ENCODE measurements at places on chromosomes 4 and X.

DNA sequence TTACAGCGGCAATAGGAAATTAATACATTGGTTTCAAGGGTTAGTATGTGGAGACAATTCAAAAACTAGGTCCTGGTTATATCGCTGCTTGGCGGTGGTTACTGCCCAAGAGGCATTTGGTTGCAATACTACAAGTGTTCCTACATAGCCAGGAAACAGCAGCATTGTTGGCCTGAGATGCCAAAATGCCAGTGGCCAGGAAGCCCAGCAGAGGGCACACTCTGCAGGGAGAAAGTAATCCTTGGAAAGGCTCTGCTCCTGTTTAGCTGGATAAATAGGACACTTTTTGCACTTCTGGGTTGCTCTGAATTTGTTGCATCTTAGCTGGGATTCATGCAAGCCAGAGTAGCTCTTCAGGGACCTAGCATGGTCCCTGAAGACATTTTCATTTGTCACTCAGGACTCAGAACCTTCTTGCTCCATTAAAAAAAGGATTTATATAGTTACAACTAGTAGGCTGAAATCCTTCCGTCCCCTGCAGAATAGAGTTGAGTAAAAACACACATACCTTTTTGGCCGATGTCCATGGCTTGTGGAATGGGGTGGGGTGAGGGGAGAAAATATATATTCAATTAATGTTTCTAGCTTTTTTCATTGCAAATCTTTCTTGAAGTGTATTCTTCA lies 8.1 kb upstream of the GPR119 start:
- no peak for DNase-seq

- DNase-seq, result no peak
Observed at GRCh38 chrX:40807384-40807783, 72.0 kb upstream of the MED14 start.

DNA sequence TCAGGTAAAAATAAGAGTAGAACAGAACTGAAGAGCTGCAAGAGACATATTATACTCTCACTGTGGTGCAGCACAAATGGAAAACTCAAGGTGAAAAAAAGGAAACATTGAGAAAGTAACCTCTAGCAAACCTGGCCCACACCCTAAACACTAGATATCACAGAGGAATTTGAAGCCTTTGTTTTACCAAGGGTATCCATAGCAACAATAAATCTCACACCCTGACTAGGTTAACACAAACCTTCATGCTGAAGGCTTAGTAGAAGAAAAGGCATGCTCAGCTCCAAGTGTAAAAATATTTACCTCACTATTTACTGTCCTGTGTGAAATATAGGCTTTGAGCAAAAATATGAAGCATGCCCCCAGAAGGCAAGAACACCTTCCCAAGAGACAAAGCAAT lies 61.9 kb upstream of the TAB3 start:
- DNase-seq, result no peak

- no peak for DNase-seq
Observed at GRCh38 chr4:704198-704891, 1.3 kb upstream of the PCGF3 start.

DNA sequence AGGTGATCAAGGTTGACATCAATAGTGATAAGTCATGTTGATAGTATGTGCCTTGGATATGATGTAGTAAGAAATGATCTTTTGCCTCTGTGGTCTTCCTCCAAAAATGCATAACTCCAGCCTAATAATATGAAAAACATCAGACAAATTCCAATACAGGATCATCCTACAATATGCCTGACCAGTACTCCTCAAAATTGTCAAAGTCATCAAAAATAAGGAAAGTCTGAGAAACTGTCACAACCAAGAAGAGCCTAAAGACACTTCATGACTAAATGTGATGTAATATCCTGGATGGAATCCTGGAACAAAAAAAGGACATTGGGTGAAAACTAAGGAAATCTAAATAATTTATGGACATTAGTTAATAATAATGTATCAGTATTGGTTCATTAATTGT lies 50.3 kb upstream of the LCORL start:
- DNase-seq, result no peak

- peak; percentile 62 for DNase-seq
Observed at GRCh38 chrX:15146515-15146914, 123.4 kb downstream of the ASB9 start.

- DNase-seq, result no peak
Observed at GRCh38 chr4:102299354-102300107, 45.8 kb downstream of the SLC39A8 start.

DNA sequence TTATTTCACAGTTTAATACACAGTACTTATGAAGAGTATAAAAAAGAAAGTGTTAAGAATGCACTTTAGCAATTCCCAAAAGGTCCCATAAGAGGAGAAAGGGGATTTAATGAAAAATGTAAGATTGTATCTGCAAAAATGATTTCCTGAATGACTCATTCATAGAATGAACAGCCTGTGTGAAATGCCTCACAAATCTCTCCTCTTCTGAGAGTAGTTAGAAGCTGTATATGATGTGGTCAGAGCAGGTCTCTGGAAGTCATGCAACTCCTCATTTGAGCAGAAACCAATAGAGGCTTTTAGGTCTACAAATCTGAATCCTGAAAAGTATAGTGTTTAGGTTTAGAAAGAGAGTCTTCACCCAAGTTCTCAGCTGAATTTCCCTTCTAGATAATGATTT lies 381.3 kb upstream of the INTU start:
- DNase-seq, result no peak

GRCh38 chr4:130099105-130099504 lies 1003.2 kb downstream of the C4orf33 start:
- DNase-seq, result no peak

GRCh38 chr4:167021545-167022155 lies 212.6 kb downstream of the SPOCK3 start:
- DNase-seq, result peak; percentile 63
